ENCODE measurements at places on chromosomes 2 and 18. TPM values are rescaled to one million over a fixed set of nuclear protein-coding genes. Genes with fewer than 3 reads are reported as not detected.

- peak; percentile 90 for DNase-seq
Observed at GRCh38 chr2:100427627-100428258, 10.3 kb upstream of the CHST10 start.

GRCh38 chr18:60466677-60467076, 94.1 kb upstream of the MC4R start:
- DNase-seq: no peak

GRCh38 chr2:23268467-23269263, 116.3 kb upstream of the KLHL29 start:
- no peak for DNase-seq

DNA sequence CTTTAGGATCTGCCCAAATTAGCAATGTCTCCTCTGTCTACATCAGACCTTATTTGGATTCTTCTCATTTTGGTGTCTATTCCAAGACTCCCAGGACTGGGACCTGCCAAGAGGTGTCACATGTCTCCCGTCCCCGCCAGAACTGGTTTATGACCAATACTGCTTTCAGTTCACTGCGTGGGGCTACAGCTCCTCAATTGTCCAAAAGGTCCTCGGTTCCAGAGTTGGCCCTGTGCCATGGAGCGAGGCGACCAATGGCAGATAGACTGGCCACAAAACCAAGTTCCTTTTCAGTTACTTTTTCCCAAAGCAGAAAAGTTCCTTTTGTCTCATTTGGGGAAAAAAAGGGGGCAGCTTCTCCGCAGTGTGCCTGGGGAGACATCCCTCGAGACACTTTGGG, 144.1 kb upstream of the ZNF236 start:
- no peak for DNase-seq

DNA sequence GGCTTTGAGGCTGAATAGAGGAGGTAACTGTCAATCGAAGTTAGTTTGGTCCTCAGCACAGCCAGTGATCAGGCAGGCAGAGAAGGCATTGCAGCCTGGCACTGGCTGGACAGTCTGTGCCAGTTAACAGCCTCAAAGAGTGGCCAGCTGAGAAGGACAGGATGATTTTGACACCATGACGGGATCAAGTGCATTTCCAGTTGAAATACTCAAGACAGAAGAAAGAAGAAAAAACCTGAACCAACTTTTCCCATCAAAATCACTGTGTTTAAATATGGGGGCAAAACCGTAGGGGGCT, 96.7 kb upstream of the ZCCHC2 start:
- DNase-seq: no peak

DNA sequence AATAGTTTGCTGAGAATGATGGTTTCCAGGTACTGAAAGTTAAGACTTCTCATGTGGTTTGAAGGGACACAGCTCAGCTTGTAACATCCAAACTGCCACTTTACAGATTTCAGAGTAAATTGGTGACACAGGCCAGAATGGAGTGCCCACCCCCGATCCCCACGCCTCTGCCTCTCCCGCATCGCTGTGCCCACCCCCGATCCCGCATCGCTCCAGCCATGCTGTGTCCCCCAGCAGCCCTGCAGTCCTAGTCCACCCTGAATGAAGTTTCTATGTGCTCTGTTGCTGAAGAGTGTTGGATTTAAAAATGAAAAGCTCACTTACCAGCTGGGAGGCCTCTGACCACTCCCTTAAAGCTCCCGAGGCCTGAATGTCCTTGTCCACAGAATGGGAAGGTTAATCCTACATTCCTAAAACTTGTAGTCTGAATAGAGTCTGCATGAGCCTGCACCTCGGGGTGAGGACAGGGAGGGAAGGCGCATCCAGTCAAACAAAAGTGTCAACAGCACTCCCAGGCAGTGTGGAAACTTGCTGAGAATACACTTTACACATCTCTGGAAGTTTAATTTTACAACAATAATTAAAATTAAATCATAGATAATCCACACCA, 176.4 kb upstream of the ID2 start:
- no peak for DNase-seq

DNA sequence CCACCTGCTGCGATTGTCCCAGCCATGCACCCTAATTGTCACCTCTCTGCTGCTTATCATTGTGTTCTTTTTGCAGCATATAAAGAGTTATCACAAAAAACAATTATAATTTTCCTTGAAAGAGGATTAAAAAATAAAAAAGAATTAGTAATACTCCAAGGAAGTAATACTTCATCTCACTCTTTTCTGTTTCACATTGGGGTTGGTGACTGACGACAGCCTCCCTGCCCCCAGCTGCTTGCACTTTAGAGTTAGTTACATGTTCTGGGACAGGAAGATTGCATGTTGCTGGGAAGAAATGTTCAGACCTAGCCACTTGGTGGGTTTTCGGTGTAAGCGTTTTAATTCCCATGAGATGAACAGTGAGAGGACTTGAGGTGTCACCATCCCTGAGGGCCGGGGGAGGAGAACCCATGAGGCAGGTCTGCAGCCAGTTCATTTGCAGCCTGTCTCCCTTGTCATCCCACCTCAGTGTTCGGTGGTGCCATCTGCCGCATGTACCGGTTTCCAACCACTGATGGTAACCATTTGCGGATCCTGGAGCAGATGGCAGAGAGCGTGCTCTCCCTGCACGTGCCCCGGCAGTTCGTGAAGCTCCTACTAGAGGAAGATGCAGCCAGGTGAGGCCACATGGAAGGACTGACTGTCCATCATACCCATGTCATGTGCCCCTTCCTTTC, 69.1 kb downstream of the COA5 start:
- peak; percentile 77 for DNase-seq

- no peak for DNase-seq
Observed at GRCh38 chr2:215366440-215367032, 54.7 kb downstream of the ATIC start.

- no peak for DNase-seq
Observed at GRCh38 chr18:66599190-66599589, 4.7 kb downstream of the CDH19 start.

- no peak for DNase-seq
Observed at GRCh38 chr2:223952280-223952968, 4.8 kb upstream of the MRPL44 start.

PDCD1 gene
- 2.5 TPM for total RNA-seq

BOD1L2 gene
- total RNA-seq: not detected

IL1RL1 gene
- total RNA-seq: 6.1 TPM
